Stimulated activated CD4-positive, alpha-beta T cell treated with anti-CD3 and anti-CD28 coated beads, TNF-alpha, amount 100 ng/mL, for 24 hours (primary cell): ENCODE measurements at places on chromosomes 2 and 18.

- DNase-seq: no peak
These were observed 106.9 kb downstream of the GATA6 start for GRCh38 chr18:22276334-22276713.

DNA sequence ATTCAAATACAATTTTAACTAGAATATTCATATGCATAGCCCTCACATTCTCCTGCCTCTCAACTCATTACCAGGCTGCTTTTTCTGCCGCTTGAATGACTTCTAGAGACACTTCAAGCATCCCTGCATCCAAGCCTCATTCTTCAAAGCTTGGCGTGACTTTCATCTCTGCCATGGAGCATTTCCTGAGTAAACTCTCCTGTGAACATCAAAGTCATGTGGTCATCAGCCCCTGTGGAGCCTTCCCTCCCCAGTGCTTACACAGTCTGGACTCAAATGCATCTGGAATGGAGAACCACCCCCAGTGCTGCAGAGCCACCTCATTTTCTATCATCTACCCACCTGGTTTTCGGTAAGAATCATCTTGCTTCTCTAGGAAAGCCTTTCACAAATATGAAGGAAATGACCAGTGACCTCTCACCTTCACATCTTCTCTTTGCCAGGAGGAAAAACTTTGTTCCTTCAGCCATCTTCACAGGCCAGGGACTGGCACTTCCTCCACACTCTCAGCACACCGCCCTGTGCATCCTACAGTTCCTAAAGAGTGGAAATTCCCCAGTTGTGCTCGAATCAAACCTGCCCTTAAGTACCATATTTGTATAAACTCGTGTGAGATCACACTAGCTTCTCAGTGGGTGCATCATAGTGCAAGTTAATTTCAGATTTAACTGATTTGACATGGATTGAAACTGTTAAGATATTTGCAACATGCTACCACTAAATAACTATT, 116.4 kb downstream of the COL6A3 start:
- no peak for DNase-seq

- no peak for DNase-seq
These were observed 33.2 kb downstream of the ZNF236 start for GRCh38 chr18:76855594-76855993.

DNA sequence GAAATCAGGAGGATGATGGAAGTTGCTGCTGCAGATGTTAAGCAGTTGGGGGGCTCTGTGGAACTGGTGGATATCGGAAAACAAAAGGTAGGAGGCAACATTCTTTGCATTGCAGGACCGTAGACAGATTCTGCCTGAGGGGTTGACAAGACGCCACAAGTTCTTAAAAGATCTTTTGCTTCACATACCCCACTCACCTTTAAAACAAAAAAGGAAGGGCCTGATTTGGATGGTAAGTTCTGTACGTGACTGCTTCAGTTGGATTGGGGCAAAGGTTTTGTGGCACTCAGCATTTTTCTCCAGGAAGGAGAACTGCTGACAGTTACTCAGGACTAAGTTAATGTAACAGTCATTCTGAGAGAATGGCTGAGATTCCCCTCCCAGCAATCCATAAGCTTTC, 5.2 kb downstream of the CNDP2 start:
- no peak for DNase-seq

- no peak for DNase-seq
These were observed 10.8 kb upstream of the MYO1B start for GRCh38 chr2:191234376-191234775.

GRCh38 chr2:181313845-181314244, 143.3 kb upstream of the ITGA4 start:
- DNase-seq: no peak

- no peak for DNase-seq
These were observed 2.1 kb upstream of the PNO1 start for GRCh38 chr2:68155618-68156017.

DNA sequence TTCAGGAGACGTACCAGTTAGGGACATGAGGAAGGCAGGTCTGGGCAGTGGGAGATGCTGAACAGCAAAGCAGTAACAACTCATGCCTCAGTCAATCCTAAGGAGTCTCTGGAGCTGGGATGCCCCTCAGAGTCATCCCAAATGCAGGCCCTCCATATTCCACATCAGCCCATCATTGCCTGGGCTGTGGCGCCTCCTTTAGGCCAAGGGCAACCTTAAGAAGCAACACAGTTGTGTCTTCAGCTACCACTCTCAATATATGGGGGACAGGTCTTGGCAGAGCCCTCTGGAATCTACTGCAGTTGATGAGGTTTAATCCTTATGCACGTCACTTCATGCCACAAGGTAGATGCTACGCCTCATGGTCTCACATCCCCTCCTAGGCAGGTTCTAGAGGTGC, 682.0 kb upstream of the RAB6C start:
- DNase-seq: no peak
